GOT3 (cell line): ENCODE measurements at places on chromosomes 6 and 20.

- DNase-seq: no peak
Observed at GRCh38 chr6:27593200-27593818, 120.4 kb upstream of the ZNF184 start.

GRCh38 chr20:16810216-16810615, 62.1 kb downstream of the OTOR start:
- DNase-seq: no peak

DNA sequence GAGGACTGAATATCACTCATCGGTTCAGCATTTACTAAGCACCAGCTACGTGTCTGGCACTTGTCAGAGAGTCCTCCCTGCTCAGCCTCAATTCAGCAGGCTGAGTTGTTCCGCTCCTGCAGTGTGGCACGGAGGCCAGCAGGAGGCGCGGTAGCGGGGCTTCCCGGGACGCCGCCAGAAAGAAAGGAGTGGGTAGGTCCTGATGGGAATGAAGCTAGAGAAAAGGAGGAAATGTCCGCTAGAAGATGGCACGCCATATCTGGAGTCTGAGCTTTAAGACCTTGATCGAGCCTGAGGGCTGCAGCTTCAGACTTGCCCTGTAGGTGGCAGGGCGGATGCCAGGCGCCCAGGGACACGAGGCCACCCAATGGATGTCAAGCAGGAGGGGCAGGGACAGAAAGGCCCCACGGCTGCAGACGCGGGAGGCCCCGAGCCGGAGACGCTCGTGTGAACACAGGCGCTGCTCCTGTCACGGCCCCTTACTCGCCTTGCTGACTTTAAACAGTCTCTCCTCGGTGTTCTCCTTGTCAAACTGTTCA, 18.7 kb downstream of the SERPINB6 start:
- DNase-seq: no peak

DNA sequence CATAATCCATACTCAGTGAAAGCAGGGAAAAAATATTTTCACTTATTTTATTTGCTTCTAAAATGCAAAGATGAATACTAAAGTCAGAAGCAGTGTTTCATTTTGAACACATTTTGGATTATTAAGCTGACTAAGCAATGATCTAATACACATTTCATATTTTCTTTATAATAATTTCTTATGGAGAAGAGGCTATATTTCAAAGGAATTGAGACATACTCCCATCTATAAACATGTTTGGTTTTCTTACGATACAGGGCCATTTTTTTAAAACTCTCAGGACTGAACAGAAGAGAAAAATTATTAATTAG, 26.9 kb upstream of the VAPB start:
- no peak for DNase-seq

GRCh38 chr6:150142670-150143515, at the start of gene PPP1R14C:
Gene PPP1R14C (plus strand): TSS chr6:150143044. CDS start chr6:150143193, 149 bp downstream.
- no peak for DNase-seq

- peak; percentile 29 for DNase-seq
Observed at GRCh38 chr20:36744764-36745191, 1.1 kb downstream of the NDRG3 start.

DNA sequence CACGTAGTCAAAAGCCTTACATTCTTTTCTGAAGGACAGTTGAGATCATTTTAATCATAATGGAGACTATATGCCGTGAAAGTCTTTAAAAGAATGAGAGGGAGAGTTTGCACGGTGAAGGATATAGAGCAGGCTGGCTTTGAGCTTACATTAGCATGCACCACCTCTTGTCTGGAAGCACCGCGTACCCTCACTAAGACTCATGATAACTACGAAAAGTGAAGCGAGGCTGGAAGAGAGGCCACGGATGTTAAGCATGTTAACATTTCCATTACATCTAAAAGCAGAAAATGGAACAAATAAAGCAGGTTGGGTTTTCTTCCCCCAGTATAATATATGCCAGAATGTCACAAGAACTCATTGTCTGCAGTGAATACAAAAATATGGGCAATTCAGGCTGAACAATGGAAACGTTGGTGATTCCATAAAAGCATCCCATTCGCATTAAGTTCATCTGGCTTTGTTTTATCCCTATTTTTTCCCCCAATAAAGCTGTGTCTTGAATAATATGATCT, 40.6 kb upstream of the NKX2-2 start:
- DNase-seq: no peak

GRCh38 chr20:6909608-6910007, 142.1 kb downstream of the BMP2 start:
- DNase-seq: no peak

DNA sequence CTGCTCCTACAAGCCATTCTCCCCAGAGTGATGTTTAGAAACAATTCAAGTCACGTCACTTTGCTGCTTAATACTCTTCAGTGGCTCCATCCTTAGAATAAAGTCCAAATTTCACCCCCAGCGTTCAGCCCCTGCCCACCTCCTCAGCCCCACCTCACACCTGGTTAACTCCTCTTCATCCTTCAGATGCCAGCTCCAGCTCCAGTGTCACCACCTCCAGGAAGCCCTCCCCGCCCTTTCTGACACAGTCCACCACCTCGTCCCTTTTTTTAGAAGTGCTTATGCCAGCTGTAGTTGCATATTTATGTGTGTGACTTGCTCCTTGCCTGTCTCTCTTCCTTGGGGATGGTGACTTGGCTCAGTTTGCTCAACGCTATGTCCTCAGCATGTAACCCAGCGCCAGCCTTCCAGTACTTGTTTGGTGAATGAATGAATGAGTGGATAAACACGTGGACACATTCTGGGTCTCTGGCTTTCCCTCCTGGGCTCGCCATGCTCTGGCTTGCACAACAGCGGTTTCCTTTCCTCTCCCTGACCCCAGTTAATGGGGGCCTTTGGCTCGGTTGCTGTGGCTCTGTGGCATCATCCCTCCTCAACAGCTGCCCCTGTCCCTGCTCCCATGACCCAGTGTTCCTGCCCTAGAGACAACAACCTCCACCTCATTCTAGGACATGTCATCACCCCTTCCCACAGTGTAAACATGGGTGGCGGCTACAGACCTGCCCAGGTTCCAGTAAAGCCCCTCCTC, 3.7 kb upstream of the IP6K3 start:
- no peak for DNase-seq

- DNase-seq: no peak
Observed at GRCh38 chr6:136161950-136162349, 88.2 kb downstream of the MTFR2 start.

GRCh38 chr6:157946865-157947532, 34.7 kb upstream of the SYNJ2 start:
- DNase-seq: no peak

DNA sequence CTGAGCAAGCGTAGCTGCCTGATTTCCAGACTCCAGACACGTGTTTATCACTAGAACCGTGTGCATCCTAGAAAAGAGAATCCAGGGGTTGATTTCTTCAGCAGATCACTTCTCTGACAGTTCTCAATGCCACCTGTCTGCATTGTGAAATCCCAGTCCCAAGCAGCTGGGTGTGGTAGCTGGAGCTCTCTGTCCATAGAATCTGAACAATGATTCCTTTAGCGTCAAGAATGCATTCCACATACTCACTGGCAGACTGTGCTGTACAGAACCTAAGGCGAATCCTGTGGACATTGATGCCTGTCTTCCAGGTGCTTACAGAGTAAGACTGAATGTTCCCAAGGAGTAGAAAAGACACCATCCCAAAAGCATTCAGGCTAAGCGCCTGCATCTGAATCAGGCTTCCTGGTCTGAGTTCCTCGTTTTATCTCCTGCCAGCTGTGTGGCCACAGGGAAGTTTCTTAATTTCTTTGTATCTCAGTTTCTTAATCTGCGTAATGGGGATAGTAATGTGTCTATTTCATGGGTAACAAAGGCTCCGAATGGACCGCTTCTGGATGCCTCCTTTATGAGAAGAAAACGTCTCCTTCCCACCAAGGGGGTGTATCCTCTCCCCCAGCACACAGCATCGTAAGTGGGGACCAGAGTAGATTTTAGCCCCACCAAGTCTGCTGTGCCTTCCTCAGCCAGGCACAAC, 10.4 kb upstream of the TRAF3IP2 start:
- no peak for DNase-seq

GRCh38 chr20:47875297-47876025, 90.2 kb upstream of the SULF2 start:
- DNase-seq: no peak

DNA sequence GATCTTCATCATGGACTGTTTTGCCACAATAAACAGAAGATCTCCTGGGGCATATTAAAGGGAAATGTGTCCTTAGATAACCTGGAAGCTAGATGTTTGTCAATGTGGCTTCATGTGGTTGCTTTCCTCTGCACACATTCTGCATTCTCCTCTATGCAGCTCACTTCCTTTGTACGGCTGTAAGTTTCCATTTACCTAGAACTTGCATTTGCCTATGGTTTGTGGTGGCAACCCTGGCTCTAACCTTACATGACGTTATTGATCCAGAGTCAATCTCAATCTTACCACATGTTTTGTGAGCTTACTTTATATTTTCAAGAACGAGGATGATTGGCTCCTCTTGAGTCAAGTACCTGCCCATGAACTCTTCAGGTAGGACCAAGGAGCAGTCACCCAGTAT, 863.1 kb downstream of the MAFB start:
- no peak for DNase-seq

- DNase-seq: no peak
Observed at GRCh38 chr6:151009576-151009975, 144.1 kb downstream of the MTHFD1L start.

- DNase-seq: no peak
Observed at GRCh38 chr6:161540532-161540931, 266.7 kb upstream of the AGPAT4 start.

DNA sequence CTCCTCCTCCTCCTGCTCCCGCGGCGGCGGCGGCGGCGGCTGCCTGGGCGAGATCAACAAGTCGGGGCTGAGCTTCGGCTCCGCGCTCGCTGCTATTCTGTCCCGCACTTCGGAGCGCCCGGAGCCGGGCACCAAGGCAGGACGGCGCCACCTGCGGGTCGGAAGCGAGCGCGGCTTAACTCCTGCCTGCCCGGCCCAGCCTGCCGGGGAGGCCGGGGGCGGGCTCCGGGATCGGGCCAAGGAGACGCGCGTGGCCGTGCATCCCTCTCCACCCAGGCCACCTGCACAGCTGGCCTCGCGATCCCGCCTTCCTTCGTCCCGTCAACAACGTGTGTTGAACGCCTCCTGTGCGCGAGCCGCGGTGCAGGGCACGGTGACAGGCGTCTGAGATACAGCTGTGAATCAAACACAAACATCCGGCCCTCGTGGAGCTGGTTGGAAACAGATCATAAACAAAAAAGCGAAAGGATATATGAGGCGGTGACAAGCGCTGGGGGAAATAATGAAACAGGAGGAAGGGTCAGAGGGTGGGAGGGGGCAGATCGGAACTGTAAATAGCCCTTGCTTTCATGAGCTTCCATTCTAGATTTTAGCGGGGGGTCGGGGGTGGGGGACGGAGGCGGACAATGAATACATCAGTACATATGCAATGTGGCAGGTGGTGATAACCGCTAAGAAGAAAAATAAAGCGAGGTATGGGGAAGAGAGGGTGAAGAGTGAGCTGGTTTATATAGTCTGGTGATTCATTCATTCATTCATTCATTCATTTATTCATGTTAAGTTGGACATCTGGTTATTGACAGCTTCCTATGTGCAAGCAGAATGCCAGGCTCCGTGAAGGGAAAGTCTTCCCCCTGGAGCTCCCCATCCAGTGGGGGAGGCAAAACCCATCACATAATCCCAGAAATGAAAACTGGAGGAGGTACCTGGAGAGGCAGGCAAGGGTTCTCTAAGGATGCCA, 2.0 kb upstream of the KCNB1 start:
- DNase-seq: peak; percentile 21

DNA sequence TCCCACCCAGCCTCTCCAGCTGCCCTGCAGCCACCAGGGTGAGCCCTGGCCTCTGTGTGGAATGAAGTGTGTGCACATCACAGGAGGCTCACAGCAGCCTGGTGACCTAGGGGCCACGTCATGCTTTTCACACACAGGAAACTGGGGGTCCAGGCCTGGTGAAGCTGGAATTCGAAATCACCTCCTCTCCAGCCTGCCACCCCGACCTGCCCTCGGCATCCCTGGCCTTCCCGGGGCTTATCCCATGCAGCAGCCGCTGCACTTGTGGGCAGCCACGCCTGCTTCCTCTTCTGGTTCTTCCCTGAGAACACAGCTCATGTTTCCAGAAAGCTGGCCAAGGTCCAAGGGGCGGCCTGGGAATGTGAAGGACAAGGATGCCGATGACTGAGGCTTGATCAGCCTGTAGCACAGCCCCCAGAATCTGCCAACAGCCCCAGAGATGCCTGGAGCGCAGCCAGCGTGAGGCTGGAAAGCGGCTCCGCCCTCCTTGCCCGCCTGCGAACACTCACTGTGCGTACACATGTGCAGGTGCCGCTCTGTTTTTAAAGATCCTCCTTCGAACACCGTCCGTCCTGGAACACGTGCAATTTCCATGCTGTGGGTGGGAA, 4.2 kb upstream of the NTSR1 start:
- no peak for DNase-seq

DNA sequence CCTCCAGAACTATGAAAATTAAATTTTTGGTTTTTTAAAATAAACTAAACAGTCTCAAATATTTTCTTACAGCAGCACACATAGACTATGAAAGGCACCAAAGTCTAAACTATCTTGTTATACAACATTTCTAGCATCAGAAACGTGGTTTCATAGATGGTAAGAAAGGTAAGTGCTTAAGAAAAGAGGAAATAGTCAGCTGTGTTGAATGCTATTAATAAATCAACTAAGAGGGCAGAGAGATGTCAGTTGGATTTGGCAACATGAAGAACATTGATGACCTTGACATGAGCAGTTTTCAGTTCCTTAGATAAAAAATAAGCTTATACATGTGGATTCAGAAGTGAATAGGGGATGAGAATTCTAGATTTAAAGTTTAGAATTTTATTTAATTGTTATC, 113.6 kb downstream of the RFX6 start:
- DNase-seq: no peak

GRCh38 chr20:6560978-6561377, 206.5 kb upstream of the BMP2 start:
- DNase-seq: no peak

GRCh38 chr6:148625609-148626008, 121.2 kb upstream of the UST start:
- DNase-seq: no peak

GRCh38 chr20:18638768-18639167, 50.9 kb downstream of the DTD1 start:
- no peak for DNase-seq

GRCh38 chr6:31158863-31159855, 770 bp downstream of the TCF19 start:
- DNase-seq: no peak
